Esophagus muscularis mucosa (tissue), 4 donors: ENCODE measurements at places on chromosomes 4 and X. TPM values are rescaled to one million over a fixed set of nuclear protein-coding genes. Genes with fewer than 3 reads are reported as not detected.

DNA sequence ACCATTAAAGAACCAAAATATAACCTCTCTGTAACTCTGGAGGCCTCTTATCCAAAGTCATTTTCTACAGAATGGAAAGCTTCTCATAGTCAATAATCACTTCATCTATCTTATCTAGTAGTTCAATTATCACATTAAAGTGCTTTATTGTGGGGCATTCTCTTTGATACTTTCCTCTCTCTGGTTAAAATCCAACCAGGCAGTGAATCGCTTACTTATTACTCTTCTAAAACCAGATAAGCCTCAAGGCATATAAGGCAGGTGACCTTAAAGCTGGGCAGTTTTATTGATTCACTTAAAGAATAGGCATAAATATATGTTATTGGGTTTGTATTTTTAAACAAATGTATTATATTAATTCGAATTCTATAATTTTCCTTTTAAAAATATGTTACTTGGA is 2162.1 kb upstream of the TENM3 start:
- no peak for DNase-seq

GRCh38 chr4:95522682-95523530 is 25.9 kb downstream of the UNC5C start:
- DNase-seq = no peak

DNA sequence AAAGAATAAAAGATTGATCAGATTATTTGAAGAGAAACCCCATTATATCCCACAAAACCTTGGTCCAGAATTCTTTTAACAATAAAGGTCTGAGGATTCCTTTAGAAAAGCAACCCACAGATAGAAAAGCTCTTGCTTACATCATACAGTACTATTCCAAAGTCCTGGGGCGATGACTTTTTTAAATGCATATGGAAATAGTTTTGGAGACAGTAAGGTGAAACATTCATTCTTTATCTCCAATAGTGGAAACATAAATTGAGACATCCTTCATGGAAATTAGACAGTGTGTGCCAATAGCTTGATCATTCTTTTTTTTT is 85.7 kb upstream of the UCP1 start:
- DNase-seq = no peak

DNA sequence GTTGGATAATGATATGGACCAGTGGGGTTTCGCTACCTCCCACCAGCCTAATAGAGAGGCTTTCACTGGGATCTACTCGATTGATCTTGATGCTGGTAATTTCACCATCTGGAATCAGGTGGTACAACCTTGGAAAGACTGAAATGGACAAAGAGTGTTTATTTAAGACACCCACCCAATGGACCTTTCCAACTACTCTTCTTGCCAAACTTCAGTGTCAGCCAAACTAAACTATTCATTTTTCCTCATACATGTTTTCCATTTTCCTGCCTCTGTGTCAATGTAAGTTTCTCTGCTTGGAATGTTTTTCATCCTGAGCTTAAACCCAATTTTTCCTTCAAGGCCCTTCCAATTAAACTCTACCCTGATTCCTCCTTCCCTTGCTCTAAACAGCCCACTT is 92.6 kb downstream of the LNX1 start:
- no peak for DNase-seq

GRCh38 chr4:3315566-3315965 is 22.7 kb downstream of the RGS12 start:
- DNase-seq = no peak

DNA sequence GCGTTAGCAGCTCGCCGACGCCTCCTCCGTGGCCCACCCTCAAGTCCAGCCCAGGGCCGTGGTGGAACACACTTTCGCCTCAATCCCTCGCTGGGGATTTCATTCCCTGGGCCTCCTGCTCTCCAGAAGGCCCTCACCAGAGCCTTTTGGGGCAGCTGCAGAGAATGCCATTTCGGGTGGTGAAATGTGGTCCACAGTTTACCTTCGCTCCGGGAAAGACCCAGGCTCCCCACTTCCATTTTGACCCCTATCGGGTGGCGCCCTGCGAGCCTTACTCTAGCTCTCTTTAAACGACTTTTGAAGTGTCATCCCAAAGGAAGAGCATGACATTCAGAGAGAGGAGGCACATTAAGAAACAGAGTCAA is 496 bp downstream of the SH2D1A start:
- no peak for DNase-seq

GRCh38 chr4:109801895-109802319 is at the start of gene CFI:
CFI (minus strand) TSS chr4:109801999; CDS start chr4:109801971, 28 bp downstream.
- no peak for DNase-seq

- no peak for DNase-seq
These were observed 12.2 kb downstream of the PLAC1 start for GRCh38 chrX:134645936-134646543.

- DNase-seq = no peak
These were observed 543 bp downstream of the NFXL1 start for GRCh38 chr4:47913861-47914219.

- no peak for DNase-seq
These were observed 237.9 kb downstream of the ARHGAP10 start for GRCh38 chr4:147969573-147970385.

DNA sequence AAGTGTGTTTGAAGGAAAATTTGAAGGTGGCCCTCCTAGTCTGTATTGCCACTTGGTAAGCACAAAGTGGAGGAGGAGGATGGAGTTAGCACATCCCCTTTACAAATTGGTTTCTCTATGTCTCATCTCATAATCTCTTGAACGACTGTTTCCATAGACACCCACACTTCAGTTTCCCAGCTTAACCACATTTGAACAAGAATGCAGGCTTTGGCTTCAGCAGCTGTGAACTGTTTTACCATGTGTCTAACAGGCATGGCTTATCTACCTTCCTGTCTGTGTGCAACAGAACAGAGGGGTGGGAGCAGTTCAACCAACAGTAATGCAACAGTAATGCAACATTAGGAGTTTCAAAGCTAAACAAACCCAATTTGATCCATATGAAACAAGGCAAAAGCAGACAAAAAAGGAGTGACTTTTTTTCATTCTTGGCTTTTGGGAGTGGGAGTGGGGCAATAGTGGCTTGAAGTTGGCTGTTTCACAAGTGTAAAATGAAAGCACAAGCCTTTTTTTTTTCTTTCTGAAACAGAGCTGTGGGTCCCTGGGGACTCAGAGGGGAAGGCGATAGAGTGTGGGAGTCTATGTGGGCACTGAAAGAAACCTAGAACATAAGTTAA is 108.0 kb downstream of the ITM2A start:
- DNase-seq = no peak

DNA sequence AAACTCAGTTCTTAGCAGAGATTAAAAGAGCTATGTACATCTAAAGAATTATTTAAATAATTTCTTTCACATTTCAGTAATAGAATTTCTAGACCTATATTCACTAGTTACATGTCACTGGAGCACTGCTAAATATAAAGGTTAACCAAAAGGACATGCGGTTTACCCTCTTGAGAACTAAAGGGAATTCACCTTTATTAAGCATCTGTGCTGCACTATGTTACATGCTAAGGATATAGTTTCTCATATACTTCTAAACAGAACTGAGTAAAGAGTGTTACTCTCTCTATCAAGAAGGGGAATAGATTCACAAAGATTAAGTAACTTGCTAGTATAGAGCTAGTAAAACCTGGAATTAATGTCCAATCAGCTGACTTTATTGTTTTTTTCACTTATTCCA is 7.6 kb downstream of the SPIN3 start:
- DNase-seq = no peak

- DNase-seq = no peak
These were observed 90.7 kb downstream of the CORIN start for GRCh38 chr4:47747211-47747610.

GRCh38 chrX:10608099-10608498 is 12.3 kb downstream of the MID1 start:
- DNase-seq = no peak

GRCh38 chr4:137587796-137588195 is 55.5 kb upstream of the PCDH18 start:
- DNase-seq = no peak

- no peak for DNase-seq
These were observed 21.6 kb downstream of the PCDH18 start for GRCh38 chr4:137510557-137511265.

DNA sequence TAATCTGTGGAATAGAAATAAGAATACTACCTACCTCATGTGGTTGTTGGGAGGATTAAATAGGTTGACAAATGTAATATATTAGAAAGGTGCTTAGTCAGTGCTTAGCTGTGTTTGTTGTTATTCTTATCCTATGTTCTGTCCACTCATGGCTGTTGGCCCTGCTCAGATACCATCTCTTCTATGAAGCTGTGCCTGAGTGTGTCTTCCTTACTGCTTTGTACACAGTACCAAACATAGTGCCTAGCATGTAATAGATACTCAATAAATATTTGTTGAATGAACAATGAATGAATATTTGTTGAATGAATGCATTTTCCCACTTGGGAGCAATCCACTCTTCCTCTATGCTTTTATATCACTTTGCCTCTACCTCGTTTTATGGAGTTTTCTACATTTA is 57.2 kb downstream of the NHS start:
- DNase-seq = no peak

DNA sequence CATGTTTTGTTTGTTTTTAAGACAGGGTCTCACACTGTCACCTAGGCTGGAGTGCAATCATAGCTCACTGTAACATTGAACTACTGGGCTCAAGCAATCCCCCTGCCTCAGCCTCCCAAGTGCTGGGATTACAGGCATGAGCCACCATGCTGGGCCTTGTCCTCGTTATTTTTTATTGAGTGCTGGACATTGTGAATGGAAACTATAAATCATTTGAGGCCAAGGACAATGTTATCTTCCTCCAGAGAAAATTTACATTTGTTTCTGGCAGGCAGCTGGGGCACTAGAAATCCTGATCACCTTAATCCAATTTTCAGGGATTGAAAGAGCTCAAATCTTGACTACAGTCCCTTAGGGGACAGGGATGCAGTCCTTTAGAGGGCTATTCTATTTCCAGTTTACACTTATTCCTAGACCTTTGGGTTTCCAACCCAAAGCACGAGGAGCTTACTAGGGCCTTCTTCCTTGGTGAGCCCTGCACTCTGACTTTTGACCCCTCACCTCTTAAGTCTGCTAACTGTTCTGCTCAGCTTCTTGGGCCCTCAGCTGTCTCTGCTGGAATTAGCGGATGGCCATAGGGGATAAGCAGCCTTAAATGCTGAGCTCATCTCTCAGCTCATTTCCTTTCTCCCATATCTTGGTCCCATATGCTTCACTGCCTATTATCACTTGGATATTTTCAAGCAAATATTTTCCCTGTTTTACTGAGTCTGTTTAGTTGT is 23.0 kb upstream of the PDZD4 start:
- DNase-seq = no peak

DNA sequence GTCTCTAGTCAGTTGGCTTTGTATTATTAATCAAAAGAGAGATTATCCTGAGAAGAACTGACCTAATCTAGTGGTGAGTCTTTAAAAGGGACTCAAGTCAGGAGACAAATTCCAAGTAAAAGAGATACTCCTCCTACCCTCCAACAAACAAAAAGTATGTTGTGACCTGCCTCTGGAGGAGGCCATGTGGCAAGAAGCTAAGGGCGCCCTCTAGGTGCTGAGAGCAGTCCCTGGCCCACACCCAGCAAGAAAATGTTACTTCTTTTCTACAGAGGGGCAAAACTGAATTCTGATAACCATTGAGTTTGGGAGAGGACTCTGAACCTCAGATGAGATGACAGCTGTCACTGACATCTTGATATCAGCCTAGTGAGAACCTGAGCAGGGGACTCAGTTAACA is 953.6 kb upstream of the AGA start:
- DNase-seq = no peak

DNA sequence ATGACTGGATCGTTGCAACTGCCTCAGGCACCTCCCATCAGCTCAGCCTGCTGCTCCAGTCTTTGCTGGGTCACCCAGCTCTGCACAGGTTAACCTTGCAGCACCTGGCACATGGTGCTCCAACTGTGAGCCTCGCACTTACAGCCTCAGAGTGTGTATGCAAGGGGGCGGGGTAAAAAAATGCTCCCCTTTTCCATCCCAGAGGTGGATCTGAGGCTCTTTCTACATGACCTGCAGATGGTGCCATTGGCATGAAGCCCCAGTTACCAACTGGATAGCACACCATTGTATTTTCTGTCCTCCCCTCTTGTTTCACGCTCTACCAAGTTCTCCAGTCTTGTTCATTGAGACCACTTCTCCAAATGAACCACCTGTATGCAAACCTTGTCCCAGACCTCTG is 46.2 kb upstream of the TRPC3 start:
- DNase-seq = no peak

DNA sequence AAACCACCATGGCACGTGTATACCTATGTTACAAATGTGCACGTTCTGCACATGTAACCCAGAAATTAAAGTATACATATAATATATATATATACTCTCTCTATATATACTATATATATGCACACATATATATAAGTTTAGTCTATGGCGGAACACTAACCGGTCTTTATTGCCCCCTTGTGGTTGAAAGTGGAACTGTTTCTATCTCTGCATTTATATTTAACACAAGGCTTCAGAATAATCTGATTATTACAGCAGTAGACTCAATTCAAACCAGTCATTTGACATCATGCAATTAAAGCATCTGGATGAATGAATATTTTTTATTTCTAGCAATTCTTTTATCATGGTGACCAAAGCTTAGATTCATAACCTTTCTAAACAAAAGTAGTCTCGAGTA is 14.6 kb downstream of the RAB9B start:
- no peak for DNase-seq

GRCh38 chr4:150126201-150126863 is 48.1 kb downstream of the DCLK2 start:
- DNase-seq = no peak

DNA sequence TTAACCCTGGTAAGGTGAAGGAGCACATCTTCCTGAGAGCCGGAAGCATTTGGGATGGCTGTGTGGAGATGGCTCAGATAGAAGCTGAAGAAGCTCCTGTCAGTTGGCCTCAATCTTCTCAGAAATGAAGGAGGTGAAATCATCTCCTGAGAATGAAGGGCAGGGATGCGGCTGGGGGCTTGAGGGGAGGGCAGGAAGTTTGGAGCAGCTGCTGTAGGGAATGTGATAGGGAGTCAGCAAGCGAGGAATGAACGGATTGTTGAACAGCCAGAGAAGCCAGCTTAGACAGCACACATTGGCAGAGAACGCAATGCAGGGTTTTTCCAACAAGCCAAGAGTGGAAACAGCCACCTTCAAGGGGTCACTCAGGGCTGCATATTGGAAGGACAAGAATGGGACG is 10.0 kb downstream of the KCNE5 start:
- no peak for DNase-seq

DNA sequence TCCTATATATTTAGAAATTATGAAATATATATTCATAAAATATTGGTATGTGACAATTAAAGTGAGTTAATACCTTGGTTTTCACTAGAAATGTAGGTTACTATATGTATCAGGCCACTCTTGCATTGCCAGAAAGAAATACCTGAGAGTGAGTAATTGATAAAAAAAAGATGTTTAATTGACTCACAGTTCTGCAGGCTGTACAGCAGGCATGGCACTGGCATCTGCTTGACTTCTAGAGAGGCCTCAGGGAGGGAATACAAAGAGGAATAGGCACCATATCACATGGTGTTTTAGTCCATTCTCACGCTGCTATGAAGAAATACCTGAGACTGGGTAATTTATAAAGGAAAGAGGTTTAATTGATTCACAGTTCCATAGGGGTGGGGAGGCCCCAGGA is 1560.6 kb downstream of the STIM2 start:
- DNase-seq = no peak

- no peak for DNase-seq
These were observed 7.1 kb downstream of the RASL11B start for GRCh38 chr4:52869196-52869595.

Gene UVSSA
- total RNA-seq = 10.8 TPM

Gene ZNF732
- not detected for total RNA-seq

Gene MAGEA4
- total RNA-seq = not detected

Gene CRMP1
- total RNA-seq = 3.0 TPM

Gene GPR34
- 3.7 TPM for total RNA-seq

Gene NR0B1
- total RNA-seq = not detected

Gene CCSER1
- 6.0 TPM for total RNA-seq
